Activated CD8-positive, alpha-beta T cell treated with anti-CD3 and anti-CD28 coated beads for 36 hours (primary cell): ENCODE measurements at places on chromosomes 7 and 10. TPM values are rescaled to one million over a fixed set of nuclear protein-coding genes. Genes with fewer than 3 reads are reported as not detected.
A peak's percentile ranks its signal among the peaks of the same experiment; 100 is the strongest.

Gene SORBS1
- total RNA-seq = 0.13 TPM

Gene CALML3
- not detected for total RNA-seq

Gene TMEM72
- not detected for total RNA-seq

- no peak for DNase-seq
- H3K36me3 ChIP-seq = no peaks in the 10 kb centered on the region
- H3K4me1 ChIP-seq = no peaks in the 10 kb centered on the region
- no peaks in the 10 kb centered on the region for H3K27me3 ChIP-seq
- no peak overlapping the region for H3K27ac ChIP-seq
These were observed 126.7 kb downstream of the DKK1 start for GRCh38 chr10:52440612-52441285.

DNA sequence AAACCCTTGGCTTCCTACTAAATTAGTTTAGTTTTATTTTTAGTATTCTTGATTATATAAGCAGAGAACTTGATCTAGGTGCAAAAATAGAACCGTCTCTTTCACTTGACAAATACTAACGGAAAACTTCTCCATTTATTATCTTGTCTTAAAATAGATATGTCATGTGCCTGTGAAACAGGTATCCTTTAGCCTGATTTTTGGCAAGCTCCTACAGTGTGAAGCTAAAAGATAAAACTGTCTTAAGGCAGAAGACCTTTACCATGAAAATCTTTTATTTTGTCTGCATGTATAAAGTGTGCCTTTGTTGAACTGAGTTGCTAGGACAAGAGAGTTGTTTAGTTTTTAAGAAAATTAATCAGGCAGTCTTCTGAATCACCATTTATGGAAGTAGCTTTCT lies 90.6 kb downstream of the CYP51A1 start:
- H3K36me3 ChIP-seq = peaks cover 29% of the 10 kb centered on the region
- no peak overlapping the region for H3K27ac ChIP-seq
- no peaks in the 10 kb centered on the region for H3K27me3 ChIP-seq
- DNase-seq = no peak
- H3K4me1 ChIP-seq = no peaks in the 10 kb centered on the region

DNA sequence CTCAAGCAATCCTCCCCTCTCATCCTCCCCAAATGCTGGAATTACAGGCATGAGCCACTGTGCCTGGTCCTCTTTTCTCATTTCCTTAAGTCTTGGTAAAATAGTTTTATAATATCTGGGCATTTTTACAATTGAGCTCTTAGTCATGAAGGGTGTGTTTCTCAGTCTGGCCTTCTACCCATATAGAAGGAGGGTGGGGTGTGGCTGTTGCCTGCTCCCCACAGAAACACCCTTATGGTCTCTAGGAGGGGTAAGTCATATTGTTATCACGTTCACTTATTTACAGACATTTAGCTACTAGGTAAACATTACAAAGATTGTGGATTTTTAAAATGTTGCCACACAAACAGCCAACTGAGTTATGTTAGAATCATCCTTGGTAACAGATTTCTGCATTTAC lies 6.7 kb upstream of the OTUD1 start:
- no peaks in the 10 kb centered on the region for H3K36me3 ChIP-seq
- H3K4me1 ChIP-seq = no peaks in the 10 kb centered on the region
- no peaks in the 10 kb centered on the region for H3K27me3 ChIP-seq
- no peak overlapping the region for H3K27ac ChIP-seq
- H3K4me3 ChIP-seq = no peak overlapping the region
- no peak for DNase-seq

DNA sequence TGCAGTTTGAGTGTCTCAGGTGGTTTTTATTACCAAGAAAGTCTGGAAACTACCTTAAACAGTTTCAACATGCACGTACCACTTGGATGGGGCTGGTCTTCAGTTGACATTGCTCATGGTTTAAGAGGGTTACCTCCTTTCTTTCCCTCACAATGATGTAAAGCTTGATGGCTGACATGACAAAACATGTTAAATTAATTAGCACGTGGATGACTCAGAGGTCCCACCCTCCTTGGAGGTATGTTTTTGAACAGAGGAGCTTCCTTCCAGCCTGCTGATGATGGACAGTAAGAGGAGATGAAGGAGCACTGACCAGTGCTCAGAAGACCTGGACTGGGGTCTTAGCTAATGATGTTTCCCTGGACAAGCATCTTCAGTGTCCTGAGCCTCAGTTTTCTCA lies 322.3 kb upstream of the PODXL start:
- H3K27ac ChIP-seq = no peak overlapping the region
- H3K4me1 ChIP-seq = no peaks in the 10 kb centered on the region
- peaks cover 2% of the 10 kb centered on the region for H3K27me3 ChIP-seq
- H3K4me3 ChIP-seq = no peak overlapping the region
- H3K36me3 ChIP-seq = no peaks in the 10 kb centered on the region

DNA sequence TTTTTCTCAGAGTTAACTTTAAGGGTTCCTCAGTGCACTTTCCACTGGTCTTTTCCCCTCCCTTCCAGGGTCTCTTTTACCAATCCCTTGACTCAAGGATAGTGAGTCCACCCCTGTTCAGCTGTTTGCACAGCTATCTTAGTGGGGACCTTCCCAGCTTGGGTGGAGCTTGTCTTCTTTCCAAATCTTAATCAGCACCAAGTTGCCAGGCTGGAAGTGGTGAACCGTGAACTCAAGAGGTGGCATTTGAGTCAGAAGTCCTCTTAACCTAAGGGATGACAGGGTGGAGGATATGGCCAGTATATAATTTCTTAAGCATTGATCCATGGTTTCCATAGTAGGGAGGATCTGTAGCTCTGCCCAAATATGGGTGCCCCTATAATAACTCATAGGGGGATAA lies 25.0 kb downstream of the MAPK8 start:
- H3K27me3 ChIP-seq = no peaks in the 10 kb centered on the region
- peaks cover 31% of the 10 kb centered on the region for H3K4me1 ChIP-seq
- H3K27ac ChIP-seq = no peak overlapping the region
- no peak for DNase-seq
- peaks cover 42% of the 10 kb centered on the region for H3K36me3 ChIP-seq

- H3K4me1 ChIP-seq = no peaks in the 10 kb centered on the region
- no peak overlapping the region for H3K27ac ChIP-seq
- H3K27me3 ChIP-seq = peaks cover 47% of the 10 kb centered on the region
These were observed 12.4 kb downstream of the CTBP2 start for GRCh38 chr10:125147971-125148439.

DNA sequence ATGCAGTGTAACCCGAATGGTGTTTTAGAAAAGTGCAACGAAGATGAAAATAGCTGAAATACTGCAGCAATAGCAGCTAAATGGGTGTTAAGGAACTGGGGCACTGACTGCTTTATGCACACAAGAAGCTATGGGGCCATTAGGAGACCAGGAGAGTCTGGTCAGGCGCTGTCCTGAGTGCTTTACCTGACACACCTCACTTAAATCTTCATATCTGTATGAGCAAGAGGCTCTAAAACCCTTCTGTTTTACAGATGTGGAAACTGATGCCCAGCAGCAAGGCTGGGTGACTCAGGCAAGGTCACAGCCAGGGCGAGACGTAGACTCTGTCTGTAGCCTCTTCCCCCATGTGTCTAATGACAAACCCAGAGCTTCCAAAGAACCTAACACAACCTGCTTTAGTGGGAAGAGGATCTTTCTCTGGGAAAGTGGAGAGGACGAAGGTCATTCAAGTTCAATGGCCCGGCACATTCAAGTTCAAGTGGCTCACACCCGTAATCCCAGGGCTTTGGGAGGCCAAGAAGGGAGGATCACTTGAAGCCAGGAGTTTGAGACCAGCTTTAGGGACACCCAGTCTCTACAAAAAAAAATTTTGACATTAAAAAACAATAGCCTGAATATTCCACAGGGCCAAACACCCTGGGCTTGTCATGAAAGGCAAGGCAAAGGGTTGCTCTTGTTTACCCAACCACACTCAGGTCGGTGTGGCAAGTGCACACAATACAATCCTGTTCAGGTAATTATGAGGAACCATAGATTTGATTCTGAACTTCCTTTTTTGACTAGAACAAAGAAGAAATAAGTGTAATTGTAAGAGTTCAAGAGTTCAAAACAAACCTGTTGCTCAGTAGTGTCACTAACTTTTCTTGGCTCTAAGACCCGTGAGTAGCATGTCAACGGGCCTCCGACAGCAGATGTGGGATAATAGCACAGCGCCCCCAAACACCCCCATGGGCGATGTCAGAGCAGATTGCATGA lies 53.7 kb upstream of the KLF6 start:
- no peak overlapping the region for H3K27ac ChIP-seq
- H3K4me3 ChIP-seq = no peak overlapping the region
- no peak for DNase-seq
- no peaks in the 10 kb centered on the region for H3K36me3 ChIP-seq
- H3K27me3 ChIP-seq = no peaks in the 10 kb centered on the region
- H3K4me1 ChIP-seq = peaks cover 33% of the 10 kb centered on the region

DNA sequence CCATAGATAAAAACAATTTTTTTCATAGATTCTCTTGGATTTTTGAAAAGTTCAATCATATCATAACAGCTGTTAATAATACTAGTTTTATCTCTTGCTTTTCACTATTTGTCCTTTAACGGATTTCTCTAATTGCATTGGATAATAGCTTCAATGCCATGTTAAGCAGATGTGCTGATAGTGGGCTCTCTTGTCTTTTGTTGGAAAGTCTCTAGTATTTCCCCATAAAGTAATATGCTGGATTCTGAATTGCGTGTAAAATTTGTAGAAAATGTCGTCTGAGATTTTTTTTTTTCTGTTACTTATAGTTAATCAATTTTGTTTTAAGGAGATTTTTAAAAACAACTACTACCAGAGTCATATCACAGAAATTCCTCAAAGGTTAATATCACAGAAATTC lies 53.3 kb downstream of the TFPI2 start:
- H3K36me3 ChIP-seq = no peaks in the 10 kb centered on the region
- H3K4me3 ChIP-seq = no peak overlapping the region
- H3K27ac ChIP-seq = no peak overlapping the region
- no peaks in the 10 kb centered on the region for H3K27me3 ChIP-seq
- no peak for DNase-seq
- H3K4me1 ChIP-seq = no peaks in the 10 kb centered on the region

DNA sequence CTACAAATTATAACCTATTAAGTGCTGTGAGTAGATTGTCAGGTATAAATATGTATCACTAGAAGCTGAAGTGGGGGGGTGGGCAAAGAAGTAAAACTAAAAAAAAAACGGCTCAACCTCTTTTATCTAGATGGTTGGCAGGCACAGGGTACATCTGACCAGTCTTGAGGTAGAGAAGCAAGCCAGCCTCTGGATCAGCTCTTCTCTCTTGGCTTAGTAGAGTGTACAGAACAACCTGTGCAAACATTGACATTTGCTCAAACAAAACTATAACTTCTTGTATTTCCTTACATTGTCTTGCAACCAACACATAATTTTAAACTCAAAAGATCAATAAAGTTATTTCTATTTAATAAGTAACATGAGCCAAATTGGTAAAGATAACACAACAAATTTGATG lies 25.6 kb downstream of the DNA2 start:
- no peak overlapping the region for H3K27ac ChIP-seq
- no peak for DNase-seq
- H3K4me1 ChIP-seq = no peaks in the 10 kb centered on the region
- no peak overlapping the region for H3K4me3 ChIP-seq
- H3K27me3 ChIP-seq = no peaks in the 10 kb centered on the region

- peaks cover 44% of the 10 kb centered on the region for H3K4me1 ChIP-seq
- no peak for DNase-seq
- H3K27ac ChIP-seq = no peak overlapping the region
- no peak overlapping the region for H3K4me3 ChIP-seq
- H3K36me3 ChIP-seq = no peaks in the 10 kb centered on the region
- no peaks in the 10 kb centered on the region for H3K27me3 ChIP-seq
These were observed 63.2 kb upstream of the KLF6 start for GRCh38 chr10:3848005-3848774.

GRCh38 chr10:72226418-72227027 lies 10.4 kb upstream of the ASCC1 start:
- peaks cover 52% of the 10 kb centered on the region for H3K4me1 ChIP-seq
- H3K4me3 ChIP-seq = no peak overlapping the region
- DNase-seq = no peak
- peaks cover 44% of the 10 kb centered on the region for H3K36me3 ChIP-seq

- no peak overlapping the region for H3K27ac ChIP-seq
- H3K27me3 ChIP-seq = no peaks in the 10 kb centered on the region
- no peak overlapping the region for H3K4me3 ChIP-seq
- H3K36me3 ChIP-seq = no peaks in the 10 kb centered on the region
These were observed 178.0 kb downstream of the POLR1F start for GRCh38 chr7:19530852-19531251.

GRCh38 chr10:91635401-91636400 lies 2.8 kb upstream of the PPP1R3C start:
- H3K4me1 ChIP-seq = peaks cover 4% of the 10 kb centered on the region
- H3K27me3 ChIP-seq = peaks cover 47% of the 10 kb centered on the region
- peak; percentile 72 for DNase-seq
- no peaks in the 10 kb centered on the region for H3K36me3 ChIP-seq

DNA sequence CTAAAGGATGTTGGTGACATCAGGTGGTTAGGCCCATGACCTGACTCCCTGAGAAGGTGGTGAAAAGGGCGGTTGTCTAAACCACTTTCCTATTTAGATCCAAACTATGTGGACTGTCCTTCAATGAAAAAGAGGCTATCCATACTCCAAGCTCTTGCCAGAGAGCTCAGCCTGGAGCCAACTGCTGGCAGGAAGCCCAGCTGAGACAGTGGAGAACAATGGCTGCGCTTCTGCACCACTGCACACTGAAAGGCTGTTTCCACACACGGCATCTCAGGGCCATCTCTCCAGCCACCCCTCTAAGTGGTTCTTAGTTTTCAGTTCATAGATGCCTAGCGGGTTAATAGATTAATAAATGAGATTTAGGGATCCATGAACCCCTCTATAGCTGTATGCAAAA lies 488.8 kb upstream of the ZMIZ1 start:
- no peak overlapping the region for H3K4me3 ChIP-seq
- no peaks in the 10 kb centered on the region for H3K27me3 ChIP-seq
- no peak for DNase-seq
- H3K27ac ChIP-seq = peak overlapping the region; percentile 92
- H3K36me3 ChIP-seq = no peaks in the 10 kb centered on the region

GRCh38 chr7:26185131-26185843 lies 15.3 kb downstream of the HNRNPA2B1 start:
- H3K4me3 ChIP-seq = no peak overlapping the region
- no peaks in the 10 kb centered on the region for H3K27me3 ChIP-seq
- DNase-seq = peak; percentile 37
- peak overlapping the region; percentile 85 for H3K27ac ChIP-seq
- peaks cover 78% of the 10 kb centered on the region for H3K36me3 ChIP-seq
